ENCODE measurements at places on chromosomes 4 and X.
A peak's percentile ranks its signal among the peaks of the same experiment; 100 is the strongest.

- DNase-seq: no peak
These were observed 184.2 kb downstream of the KDR start for GRCh38 chr4:54940996-54941865.

- DNase-seq: no peak
These were observed 161.9 kb upstream of the GPRIN3 start for GRCh38 chr4:89469516-89469915.

DNA sequence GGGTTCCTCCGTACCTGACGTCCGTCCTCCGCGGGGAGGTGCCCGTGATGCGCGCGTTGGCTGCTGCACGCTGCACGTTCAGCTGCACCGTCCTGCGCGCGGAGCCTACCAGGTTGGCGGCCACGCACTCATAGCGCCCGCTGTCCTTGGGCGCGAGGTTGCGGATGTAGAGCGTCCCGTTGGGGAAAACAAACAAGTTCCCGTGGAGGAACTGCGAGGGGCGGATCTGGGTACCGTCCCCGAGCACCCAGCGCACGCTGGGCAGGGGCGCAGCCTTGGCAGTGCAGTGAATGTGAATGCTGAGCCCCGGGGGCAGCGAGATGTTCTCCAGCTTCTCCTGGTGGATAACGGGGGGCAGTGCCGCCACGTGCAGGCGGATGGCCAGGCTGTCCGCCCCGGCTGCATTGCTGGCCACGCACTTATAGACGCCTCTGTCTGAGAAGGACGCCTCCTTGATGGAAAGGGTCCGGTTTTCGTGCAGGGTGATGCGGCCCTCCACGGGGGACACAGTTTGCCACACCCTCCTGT, 29.2 kb downstream of the MXRA5 start:
- DNase-seq: no peak

- DNase-seq: no peak
These were observed 89.6 kb downstream of the SHROOM2 start for GRCh38 chrX:9875801-9876200.

- DNase-seq: peak; percentile 91
These were observed 42.4 kb upstream of the AGA start for GRCh38 chr4:177484613-177485021.

GRCh38 chrX:136662976-136663375, 15.0 kb downstream of the CD40LG start:
- DNase-seq: no peak

DNA sequence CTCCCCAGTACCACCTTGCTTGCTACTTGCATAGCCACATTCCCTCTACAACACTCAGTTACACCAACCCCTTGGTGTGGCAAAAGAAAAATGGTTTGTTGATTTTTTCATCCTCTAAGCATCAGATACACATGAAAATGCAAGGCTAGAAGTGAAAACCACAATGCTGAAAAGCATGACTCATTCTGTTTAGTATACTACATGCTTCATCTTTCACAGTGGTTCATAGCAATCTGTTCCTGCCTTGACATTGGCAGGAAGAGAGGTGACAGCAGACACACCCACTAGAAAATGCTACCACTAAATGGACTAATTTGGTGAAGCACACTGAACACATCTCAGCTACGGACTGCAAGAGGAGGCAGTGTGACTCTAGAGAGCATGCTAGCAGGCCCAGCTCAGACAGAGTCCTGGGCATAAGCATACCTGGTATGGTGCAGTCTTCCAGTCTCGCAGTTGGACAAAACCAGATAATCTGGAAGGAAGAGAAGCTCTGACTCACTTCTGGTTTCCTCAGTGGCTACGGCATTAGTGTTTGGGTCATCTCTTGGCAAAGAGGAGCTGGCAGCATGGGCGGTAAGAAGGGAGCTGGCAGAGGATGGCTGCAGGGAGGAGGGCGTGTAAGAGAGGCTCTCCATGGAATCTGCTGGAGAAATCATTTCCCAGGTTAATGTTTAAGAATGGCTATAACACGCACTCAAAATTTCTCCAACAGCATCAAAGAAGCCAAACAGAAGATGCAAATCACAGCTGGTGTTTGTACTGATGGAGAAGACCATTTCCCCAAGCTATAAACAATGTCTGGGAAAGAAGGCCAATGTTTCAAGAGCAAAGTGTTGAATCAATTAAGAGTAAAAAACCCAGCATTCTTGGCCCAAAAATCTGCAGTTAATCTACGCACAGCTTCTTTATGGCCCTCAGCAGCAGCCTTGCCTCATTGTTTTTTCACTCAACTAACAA, 37.8 kb downstream of the GAB3 start:
- no peak for DNase-seq

DNA sequence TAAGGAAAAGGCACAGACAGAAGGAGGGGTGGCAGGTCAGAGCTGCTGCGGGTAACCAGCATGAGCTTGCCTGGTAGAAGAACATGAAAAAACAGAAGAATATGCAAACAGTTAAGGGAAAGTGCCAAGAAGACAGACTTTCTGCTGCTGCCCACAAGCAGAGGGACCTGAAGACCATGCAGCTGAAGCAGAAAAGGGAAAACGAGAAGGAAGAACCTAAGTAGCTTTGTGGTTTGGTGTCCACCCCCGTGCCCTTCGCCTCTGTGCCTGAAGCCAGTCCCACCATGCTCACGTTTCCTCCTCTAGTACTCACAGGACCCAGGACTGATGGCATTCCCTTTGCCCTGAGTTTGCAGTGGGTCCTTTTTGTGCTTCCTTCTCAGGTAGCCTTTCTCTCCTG, 62.8 kb downstream of the UBA6 start:
- DNase-seq: no peak

- peak; percentile 42 for DNase-seq
These were observed 30.1 kb downstream of the KDM6A start for GRCh38 chrX:44903107-44903506.

GRCh38 chr4:85522836-85523235, 47.9 kb downstream of the ARHGAP24 start:
- no peak for DNase-seq

- DNase-seq: no peak
These were observed 26.3 kb downstream of the SORCS2 start for GRCh38 chr4:7218686-7219085.

GRCh38 chr4:35164063-35164462, 1080.3 kb downstream of the ARAP2 start:
- no peak for DNase-seq

- no peak for DNase-seq
These were observed 4.3 kb upstream of the CLNK start for GRCh38 chr4:10688846-10689245.

DNA sequence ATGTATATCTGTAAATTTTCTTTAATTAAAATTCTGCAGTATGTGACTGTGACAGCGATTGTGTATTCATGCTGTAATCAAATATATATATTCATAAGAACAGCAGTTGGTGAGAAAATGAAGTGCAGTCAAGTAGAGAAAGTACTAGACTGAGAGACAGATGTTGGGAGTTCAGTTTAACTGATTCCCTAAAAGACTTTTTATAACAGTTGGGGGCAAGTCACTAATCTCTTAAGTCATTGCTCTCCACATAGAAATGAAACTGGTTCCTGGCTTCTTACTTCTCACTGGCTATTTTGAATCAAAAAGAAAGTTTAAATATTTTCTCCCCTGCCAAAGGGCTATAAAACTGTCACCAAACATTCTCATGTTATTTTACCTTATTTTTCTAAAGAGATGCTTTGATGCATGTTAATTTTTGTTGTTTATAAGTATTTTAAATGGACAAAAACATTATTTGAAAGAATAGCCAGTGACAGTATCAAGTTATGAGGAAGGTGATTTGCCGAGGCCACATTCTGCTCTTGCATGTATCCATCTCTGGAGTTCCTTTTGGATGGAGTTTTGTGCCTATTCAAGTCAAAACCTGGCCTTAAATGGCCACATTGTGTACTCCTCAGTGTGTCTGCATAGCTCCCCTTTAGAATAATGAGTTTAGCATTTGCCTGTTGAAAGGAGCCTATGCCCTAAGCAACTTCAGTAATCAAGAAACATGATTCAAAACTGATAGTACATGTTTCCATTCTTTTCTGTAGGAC, 30.8 kb downstream of the EXOC1 start:
- DNase-seq: no peak

GRCh38 chr4:13541720-13542576, 2.4 kb downstream of the NKX3-2 start:
- DNase-seq: no peak

GRCh38 chr4:54282837-54283236, 53.7 kb downstream of the PDGFRA start:
- DNase-seq: no peak

GRCh38 chrX:139692506-139692849, 15.5 kb downstream of the MCF2 start:
- no peak for DNase-seq

DNA sequence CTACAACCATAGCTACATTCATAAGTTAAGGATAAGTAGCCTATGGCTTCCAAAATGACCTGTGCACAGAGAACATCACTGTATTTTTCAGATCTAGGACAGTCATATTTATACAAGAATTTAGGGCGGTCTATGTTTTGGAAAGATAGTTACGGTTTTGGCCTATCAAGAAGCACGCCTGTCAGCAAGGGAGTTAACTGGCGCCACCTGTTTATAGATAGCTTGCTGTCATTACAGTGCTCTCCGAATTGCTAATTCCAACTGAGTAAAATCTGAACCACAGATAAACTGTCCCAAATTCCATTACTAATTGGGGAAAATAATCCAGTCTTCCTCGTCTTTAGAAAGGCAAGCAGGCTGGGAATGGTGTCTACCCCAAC, 646 bp downstream of the ABCB7 start:
- DNase-seq: no peak

- DNase-seq: no peak
These were observed 45.1 kb downstream of the SUPT20HL2 start for GRCh38 chrX:24268786-24269185.

DNA sequence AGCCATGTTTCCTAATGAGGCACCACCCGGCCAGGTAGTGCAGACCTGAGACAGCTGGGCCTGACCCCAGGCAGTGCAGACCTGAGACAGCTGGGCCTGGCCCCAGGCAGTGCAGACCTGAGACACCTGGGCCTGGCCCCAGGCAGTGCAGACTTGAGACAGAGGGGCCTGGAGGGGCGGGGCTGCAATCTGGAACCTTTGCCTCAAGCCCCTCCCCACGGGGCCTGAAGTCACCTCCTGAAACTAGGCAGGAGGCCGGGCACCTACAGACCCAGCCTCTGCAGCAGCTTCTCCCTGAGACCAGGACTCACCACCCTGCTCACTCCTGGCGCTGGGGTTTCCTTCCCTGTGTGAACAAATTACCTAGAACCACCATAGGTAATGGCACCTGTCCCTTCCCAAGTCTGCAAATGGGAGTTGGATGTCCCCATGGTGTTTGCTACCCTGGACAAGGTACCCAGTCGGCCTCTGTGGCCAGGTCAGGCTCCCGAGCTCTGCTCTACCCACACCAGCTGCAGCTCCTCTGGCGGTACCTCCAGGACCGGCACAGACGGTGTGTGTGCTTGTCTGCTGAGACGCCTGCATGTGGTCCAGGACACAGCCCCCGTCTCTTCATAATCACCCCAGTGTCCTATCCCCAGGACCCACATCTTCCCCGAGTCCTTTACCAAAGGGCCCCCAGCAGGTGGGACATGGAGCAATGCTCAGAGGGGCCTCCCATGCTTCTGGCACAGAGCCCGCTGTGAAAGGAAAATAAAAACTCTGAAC, 53.1 kb upstream of the C4orf50 start:
- DNase-seq: no peak

DNA sequence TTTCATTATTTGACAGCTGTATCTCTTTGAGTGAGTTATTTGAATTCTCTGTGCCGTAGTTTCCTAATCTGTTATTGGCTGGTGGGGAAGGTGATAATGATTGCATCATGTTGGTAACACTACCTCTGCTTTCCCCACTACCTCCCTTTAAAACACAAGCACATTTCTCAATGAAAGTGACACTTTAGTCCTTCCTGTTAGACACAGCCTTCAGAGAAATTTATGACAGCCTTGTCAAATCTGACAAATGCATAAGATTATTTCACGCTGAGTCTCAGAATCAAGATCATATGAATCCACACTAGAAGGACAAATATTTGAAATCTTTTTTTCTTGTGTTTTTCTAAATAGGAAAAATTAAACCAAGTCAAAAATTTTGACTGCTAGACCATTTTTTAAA, 896.1 kb downstream of the CENPC start:
- DNase-seq: no peak

- DNase-seq: peak; percentile 89
These were observed 10.1 kb downstream of the WDR1 start for GRCh38 chr4:10106421-10107039.

DNA sequence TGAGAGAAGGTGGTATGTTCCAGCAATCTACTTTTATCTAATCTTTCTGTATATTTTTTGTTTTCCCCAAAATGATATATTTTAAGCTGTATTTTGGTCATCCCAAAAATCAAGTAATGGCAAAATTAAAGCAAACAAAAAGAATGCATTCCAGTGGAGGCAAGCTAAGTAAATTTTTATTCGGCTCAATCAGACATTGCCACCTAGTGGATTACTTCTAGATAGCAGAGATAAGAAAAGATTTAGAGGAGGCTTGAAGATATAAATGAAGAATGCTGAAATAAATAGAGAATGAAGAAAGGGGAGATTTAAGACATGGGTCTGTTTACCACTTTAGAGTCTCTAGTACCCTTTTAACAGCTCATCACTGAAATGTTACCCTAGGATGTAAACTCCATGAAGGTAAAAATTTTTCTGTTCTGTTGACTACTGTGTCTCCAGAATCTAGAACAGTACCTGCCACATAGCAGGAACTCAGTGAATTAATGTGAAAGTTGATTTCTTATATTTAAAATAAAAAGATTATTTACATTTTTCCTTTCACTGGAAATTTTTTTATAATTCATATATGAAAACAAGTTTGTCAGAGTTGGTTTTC, 110.9 kb upstream of the ANK2 start:
- peak; percentile 15 for DNase-seq

DNA sequence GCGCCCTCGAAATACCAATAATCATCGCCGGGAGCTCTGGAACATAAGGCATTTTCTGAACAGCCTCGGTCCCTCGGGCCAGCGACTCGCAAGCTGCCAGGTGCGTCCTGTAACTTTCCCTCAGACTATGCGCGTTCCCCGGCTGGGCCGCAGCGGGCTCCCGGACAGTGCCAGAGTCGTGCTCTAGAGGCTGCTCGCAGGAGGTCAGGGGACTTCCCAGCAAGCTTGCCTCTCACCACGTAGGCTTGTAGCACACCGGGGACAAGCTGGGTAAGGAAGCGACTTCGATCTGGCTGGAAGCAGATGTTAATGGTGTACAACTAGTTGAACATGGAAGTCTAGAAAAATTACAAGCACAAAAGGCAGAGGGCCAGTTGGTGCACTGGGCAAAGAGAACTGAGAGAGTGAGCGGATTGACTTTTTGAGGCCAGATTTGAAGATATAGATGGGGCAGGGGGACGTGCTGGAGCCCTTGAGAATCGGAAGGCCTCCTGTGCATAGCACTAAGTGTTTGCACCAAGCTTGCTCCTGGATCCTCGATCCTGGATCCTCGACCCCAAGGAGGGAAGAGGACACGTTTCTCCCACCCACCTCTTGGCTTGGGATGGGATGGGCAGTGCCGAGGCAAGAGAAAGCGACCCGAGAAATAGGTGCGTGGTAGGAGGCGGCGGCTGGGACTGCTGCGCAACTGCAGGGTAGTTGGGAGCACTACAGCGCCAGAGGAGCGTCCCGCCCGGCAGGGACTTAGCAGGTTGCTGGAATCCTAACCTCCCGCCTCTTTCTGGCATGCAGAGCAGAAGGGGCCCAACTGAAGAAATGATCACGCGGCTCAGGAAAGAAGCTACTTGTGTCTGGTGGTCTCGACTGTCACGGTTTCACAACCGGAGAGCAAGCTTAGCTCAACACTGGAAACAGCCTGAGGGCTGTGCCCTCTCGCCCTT, 19.9 kb upstream of the ZIC3 start:
- no peak for DNase-seq

- no peak for DNase-seq
These were observed 5.5 kb downstream of the USO1 start for GRCh38 chr4:75729836-75730235.
